ENCODE measurements at places on chromosomes 12 and 14.
A peak's percentile ranks its signal among the peaks of the same experiment; 100 is the strongest.

GRCh38 chr12:56469007-56469930 lies 891 bp downstream of the SPRYD4 start:
- DNase-seq, result peak; percentile 61

GRCh38 chr12:67239061-67239460 lies 30.1 kb upstream of the CAND1 start:
- DNase-seq, result no peak

DNA sequence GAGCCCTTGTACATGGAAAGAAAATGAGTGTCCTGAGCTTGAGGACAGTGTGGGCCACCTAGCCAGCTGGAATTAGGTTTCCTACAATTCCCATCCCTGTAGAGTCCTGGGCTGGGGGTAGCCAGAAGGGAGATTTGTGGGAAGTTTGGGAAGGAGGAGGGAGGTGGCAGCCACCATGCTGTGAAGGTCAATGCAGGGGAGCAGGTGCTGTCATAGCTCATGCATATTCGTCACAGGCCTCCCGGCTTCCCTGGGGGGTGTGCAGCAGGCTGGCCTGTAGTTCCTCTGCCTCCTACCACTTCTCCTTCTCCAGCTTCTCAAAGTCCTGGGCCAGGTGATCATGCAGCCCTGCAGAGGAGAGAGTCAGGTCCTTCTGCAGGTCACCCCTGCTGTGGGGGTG lies 121.3 kb downstream of the TBX3 start:
- no peak for DNase-seq

DNA sequence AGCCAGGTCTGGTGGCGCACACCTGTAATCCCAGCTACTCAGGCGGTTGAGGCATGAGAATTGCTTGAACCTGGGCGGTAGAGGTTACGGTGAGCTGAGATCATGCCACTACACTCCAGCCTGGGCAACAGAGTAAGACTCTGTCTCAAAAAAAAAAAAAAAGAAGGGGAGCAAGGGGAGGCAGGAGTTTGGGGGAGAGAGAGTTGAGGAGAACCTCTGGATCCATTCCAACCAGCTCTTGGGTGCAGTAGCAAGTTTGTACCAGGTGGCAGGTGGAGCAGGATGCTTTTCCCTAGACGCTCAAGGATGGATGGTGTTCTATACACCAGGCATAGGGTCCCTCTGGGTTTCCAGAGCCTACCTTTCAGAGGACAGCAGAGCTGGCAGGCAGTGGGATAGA lies 1.9 kb downstream of the NFE2 start:
- no peak for DNase-seq

GRCh38 chr14:104654119-104654518 lies 35.3 kb upstream of the INF2 start:
- no peak for DNase-seq

GRCh38 chr12:125983094-125983783 lies 918.0 kb downstream of the AACS start:
- DNase-seq, result no peak

GRCh38 chr14:53109105-53110041 lies 43.8 kb downstream of the DDHD1 start:
- no peak for DNase-seq
